Progenitor cell of endocrine pancreas (in vitro differentiated cells): ENCODE measurements at places on chromosomes 11 and 22. TPM values are rescaled to one million over a fixed set of nuclear protein-coding genes. Genes with fewer than 3 reads are reported as not detected.

DNA sequence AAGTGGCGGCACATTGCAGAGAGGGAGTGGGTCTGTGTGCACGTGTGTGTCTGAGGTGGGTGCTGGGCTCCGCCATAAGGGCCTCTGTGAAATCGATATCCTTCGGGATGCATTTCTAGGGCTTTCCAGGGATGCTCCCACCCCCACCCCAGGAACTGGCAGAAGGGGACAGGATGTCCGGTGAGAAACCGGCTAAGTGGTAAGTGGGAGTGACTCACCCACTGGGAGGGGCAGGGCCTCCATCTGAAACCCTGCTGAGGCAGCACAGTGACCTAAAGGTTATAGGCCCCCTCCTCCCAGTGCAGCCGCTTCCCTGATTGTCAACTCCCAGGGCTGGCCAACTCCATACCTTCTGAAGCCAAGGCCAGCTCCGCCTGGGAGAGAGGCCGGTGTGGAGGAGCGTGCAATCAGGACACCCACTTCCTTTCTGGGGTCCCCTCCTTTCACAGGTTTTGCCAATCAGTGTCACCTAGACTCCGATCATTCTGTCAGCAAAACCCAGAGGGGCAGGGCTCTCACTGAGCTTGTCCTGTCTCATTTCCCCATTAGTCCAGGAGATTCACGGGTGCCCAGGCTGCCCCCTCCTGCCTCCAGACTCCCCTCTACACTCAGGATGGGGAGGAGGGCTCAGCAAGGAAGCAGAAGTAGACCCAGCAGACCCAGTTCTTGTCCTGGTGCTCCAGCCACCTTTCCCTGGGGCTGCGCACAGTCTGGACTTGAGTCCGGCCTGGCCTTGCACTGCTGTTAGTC is 44.5 kb downstream of the NECTIN1 start:
- peaks cover under 1% of the 10 kb centered on the region for H3K36me3 ChIP-seq
- no peak overlapping the region for H3K4me3 ChIP-seq
- peaks cover 30% of the 10 kb centered on the region for H3K4me1 ChIP-seq
- H3K27ac ChIP-seq, result peak overlapping the region; percentile 92
- no peak for DNase-seq

The RBM7 gene
- 46.8 and 54.5 TPM in 2 replicates for total RNA-seq

DNA sequence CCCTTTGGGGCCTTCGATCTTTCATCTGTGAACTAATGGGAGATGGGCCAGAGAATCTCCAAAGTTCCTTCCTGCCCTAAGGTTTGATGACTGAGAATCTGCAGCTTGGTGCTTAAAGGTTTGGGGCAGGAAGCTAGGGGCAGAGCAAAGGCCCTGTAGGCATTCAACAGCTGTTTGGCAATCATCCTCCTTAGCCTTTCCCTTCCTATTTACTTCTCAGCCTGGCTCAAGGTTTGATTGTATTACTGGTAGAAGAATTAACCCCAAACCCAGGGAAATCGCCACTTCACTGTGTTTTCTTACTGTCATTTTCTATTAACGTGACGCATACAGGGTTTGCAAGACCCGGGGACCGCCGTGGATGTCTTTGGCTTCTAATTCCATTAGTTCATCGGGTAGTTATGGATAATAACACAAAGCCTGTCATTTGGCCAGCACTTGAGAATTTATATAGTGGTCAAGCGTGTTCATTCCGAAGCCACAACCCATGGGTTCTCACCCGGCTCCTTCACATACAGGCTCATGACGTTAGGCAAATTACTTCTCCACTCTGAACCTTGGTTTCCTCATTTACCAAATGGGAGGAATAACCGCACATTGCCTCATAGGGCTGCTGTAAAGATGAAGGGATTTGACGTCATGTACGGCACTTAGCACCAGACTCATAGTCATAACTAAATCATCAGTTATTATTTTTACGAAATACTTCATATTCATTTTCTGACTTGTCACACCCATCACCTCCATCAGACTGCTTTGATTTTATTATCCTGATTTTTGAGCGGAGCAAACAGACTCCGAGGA is 158.1 kb downstream of the FBXO7 start:
- H3K36me3 ChIP-seq, result no peaks in the 10 kb centered on the region
- H3K4me1 ChIP-seq, result no peaks in the 10 kb centered on the region
- no peak for DNase-seq
- H3K27ac ChIP-seq, result no peak overlapping the region
- peaks cover 3% of the 10 kb centered on the region for H3K27me3 ChIP-seq

The DUSP18 gene
- total RNA-seq, result 11.2 and 11.6 TPM in 2 replicates

- H3K27ac ChIP-seq, result peak overlapping the region; percentile 94
- peaks cover 3% of the 10 kb centered on the region for H3K36me3 ChIP-seq
- no peaks in the 10 kb centered on the region for H3K27me3 ChIP-seq
- peak overlapping the region; percentile 89 for H3K4me3 ChIP-seq
- peaks cover 14% of the 10 kb centered on the region for H3K4me1 ChIP-seq
These were observed 602 bp upstream of the AQP11 start for GRCh38 chr11:77589181-77589520.

GRCh38 chr11:66494935-66495334 is 14.7 kb downstream of the DPP3 start:
- H3K27ac ChIP-seq, result no peak overlapping the region
- peaks cover 14% of the 10 kb centered on the region for H3K36me3 ChIP-seq
- no peaks in the 10 kb centered on the region for H3K27me3 ChIP-seq
- DNase-seq, result no peak

- H3K4me1 ChIP-seq, result peaks cover 10% of the 10 kb centered on the region
- H3K36me3 ChIP-seq, result peaks cover 18% of the 10 kb centered on the region
- no peaks in the 10 kb centered on the region for H3K27me3 ChIP-seq
- no peak overlapping the region for H3K4me3 ChIP-seq
- peak overlapping the region; percentile 32 for H3K27ac ChIP-seq
- no peak for DNase-seq
These were observed 407.4 kb upstream of the SYN3 start for GRCh38 chr22:33465554-33465953.

DNA sequence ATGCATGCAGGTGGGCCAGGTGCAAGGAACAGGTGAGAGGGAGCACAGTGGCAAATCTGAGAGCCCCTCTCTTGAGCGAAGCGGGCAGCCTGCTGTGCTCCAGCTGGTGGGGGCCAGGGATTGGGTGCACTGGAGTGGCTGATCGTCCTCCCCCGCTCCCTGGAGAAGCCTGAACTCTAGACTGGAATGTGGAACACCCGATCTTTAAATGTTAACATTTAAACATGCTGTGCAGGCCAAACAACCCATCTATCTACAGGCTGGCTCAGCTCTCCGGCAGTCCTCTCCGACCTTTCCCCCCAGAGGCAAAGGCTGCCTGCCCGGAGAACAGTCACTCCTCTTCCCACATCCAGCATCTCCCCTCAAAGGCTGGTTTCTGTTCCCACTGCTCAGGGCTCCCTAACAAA is 5.1 kb downstream of the MRGPRF start:
- H3K4me1 ChIP-seq, result peaks cover 23% of the 10 kb centered on the region
- H3K4me3 ChIP-seq, result no peak overlapping the region
- DNase-seq, result no peak

The PRR14L gene
- total RNA-seq, result 77.6 and 87.2 TPM in 2 replicates

- no peaks in the 10 kb centered on the region for H3K36me3 ChIP-seq
- no peak overlapping the region for H3K4me3 ChIP-seq
- H3K27me3 ChIP-seq, result peaks cover 15% of the 10 kb centered on the region
These were observed 810.7 kb downstream of the BRD1 start for GRCh38 chr22:49016909-49017481.

GRCh38 chr11:116073854-116074837 is 569.9 kb upstream of the CADM1 start:
- H3K4me3 ChIP-seq, result no peak overlapping the region
- no peak overlapping the region for H3K27ac ChIP-seq
- no peak for DNase-seq
- peaks cover 27% of the 10 kb centered on the region for H3K27me3 ChIP-seq
- H3K36me3 ChIP-seq, result no peaks in the 10 kb centered on the region
- peaks cover 1% of the 10 kb centered on the region for H3K4me1 ChIP-seq

The ANGPTL5 gene
- not detected in 2 replicates for total RNA-seq

GRCh38 chr11:78717041-78717440 is 142.4 kb upstream of the NARS2 start:
- H3K4me3 ChIP-seq, result no peak overlapping the region
- H3K36me3 ChIP-seq, result peaks cover 4% of the 10 kb centered on the region
- H3K27me3 ChIP-seq, result no peaks in the 10 kb centered on the region
- H3K27ac ChIP-seq, result no peak overlapping the region

DNA sequence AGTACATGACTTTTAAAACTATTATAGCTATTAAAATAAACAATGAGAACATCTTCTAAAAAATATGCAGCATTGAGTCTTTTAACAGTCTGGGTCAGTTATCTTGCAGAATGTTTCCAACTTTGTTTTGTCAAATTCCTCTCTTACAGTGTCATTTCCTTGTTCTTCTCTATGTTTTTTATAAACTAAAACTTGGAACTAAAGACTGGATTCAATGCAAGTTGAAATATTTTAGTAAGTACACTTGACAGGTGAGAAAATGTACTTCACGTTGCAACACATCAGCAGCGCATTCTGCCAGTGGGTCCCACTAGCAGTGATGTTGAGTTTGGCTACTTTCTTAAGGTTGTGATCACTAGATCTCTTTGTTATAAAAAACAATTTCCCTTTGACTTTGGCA is 1407.6 kb upstream of the RAG2 start:
- H3K27me3 ChIP-seq, result no peaks in the 10 kb centered on the region
- no peaks in the 10 kb centered on the region for H3K4me1 ChIP-seq
- H3K36me3 ChIP-seq, result no peaks in the 10 kb centered on the region
- H3K4me3 ChIP-seq, result no peak overlapping the region

DNA sequence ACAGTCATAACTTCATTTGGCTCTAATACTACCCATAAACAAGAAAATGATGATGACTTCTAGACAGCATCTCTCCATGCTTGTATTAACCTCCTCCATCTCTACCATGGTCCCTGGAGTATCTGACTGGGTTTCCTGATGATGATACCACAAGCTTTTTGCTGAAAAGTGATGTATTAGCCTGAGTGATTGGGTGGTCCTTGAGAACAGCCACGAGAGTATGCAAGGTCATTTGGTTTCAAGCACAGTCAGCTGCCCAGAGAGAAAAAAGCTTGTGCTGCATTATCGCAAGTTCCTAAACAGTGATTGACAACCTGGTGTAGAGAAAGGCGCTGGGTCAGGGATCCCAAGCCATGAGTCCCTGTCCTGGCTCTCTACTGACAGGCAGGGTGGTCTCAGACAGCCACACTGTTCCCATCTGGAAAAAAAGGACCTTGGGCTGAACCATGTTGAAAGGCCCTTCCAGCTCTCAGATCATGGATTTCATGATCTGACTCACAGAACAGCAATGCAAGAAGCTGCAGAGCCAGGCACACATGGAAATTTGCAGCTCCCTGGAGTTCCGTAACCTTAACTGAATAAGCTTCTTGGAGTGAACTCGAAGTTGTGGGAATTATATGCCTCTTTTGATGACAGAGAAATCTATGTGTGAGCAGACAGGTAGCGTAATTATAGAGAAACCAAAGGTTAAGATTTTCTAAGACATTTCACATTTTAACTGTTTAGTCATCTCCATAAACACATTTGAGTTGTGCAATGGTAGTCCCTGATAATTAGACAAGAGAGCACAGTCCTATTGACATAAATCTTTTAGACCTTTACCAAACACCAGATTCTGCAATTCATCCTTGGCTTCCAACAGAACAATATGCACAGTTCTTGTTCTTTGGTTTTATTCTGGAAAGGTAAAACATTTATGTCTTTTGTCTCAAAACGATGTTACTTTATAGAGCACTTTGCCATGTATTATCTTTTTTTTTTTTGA is 54.1 kb upstream of the UBASH3B start:
- H3K27me3 ChIP-seq, result peaks cover 4% of the 10 kb centered on the region
- no peaks in the 10 kb centered on the region for H3K36me3 ChIP-seq
- H3K4me3 ChIP-seq, result no peak overlapping the region
- no peaks in the 10 kb centered on the region for H3K4me1 ChIP-seq
- no peak for DNase-seq

DNA sequence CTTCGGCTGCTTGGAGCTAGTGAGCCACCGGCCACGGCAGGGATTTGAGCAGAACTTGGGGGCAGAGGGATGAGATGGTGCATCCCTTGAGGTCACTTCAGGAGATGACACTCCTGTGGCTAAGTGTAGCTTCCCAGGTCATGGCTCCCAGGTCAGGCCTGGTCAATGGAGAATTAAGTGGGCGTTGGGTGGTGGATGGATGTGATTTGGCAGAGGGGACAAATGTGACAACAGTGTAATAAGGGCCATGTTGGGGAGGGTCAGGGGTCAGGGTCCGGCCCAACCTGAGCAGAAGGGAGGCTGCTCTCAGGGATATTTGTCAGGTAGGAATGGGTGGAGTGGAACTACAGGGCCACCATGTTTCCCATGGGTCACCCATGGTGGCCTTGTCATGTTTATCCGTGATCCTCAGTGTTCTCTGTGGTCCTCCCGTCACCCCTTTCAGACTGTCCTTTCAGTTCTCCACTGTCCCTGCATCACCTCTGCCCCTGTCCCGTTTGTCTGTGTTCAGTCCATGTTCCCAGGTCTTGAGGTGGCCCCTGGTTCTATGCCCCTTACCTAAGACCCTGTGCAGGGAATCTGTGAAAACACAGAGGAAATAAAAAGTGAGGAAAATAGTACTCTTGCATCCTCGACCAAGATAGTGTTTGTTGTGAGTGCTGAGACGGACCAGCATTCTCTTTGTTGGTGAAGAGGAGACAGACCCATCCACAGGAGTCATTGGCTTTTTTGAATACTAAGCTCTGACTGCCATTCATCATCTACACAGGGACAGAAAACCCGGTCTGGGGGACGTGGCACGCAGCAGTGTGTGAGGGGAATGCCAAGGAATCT is 6.1 kb downstream of the SLC25A1 start:
- peaks cover 33% of the 10 kb centered on the region for H3K27me3 ChIP-seq
- peak overlapping the region; percentile 92 for H3K4me3 ChIP-seq
- H3K4me1 ChIP-seq, result peaks cover 36% of the 10 kb centered on the region
